ENCODE measurements at places on chromosomes 12 and 14. TPM values are rescaled to one million over a fixed set of nuclear protein-coding genes. Genes with fewer than 3 reads are reported as not detected.

GRCh38 chr14:51206462-51206861 lies 33.6 kb upstream of the TMX1 start:
- H3K4me1 ChIP-seq: no peaks in the 10 kb centered on the region
- H3K27ac ChIP-seq: no peak overlapping the region
- no peak overlapping the region for H3K4me3 ChIP-seq

DNA sequence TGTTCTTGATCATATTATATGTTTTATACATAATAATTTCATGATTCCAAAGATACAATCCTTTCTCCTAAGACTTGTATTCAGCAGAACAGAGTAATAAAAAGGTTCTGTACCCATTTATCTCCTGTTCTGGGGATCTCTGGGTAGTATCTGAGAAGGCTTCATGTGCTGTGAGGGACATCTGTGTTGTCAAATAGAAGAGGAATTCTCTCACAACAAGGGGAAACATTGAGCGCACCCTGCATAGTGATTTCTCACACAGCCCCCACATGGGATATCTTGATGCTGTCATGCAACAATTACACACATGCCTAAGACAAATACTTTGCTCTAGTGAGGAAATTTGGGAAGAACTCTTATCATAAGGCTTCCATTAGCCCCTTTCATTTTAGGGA lies 101.8 kb upstream of the ATF1 start:
- no peak overlapping the region for H3K4me3 ChIP-seq
- H3K27ac ChIP-seq: no peak overlapping the region
- peaks cover 4% of the 10 kb centered on the region for H3K36me3 ChIP-seq
- no peaks in the 10 kb centered on the region for H3K4me1 ChIP-seq
- no peaks in the 10 kb centered on the region for H3K27me3 ChIP-seq

TNFAIP2 gene
- total RNA-seq: 51.8 TPM

YBX3 gene
- 75.6 TPM for total RNA-seq

KTN1 gene
- 119 TPM for total RNA-seq

MED6 gene
- total RNA-seq: 20.5 TPM

GRCh38 chr12:123267991-123268843 lies 3.4 kb downstream of the CDK2AP1 start:
- no peaks in the 10 kb centered on the region for H3K27me3 ChIP-seq
- H3K27ac ChIP-seq: no peak overlapping the region
- H3K4me1 ChIP-seq: peaks cover 11% of the 10 kb centered on the region
- 0 out of 2 replicates have a peak, but pooled peaks cover 6% of the 10 kb centered on the region for H3K36me3 ChIP-seq
- no peak overlapping the region for H3K4me3 ChIP-seq

GRCh38 chr12:3228552-3228951 lies 151.4 kb downstream of the TSPAN9 start:
- H3K36me3 ChIP-seq: no peaks in the 10 kb centered on the region
- H3K27me3 ChIP-seq: no peaks in the 10 kb centered on the region
- H3K27ac ChIP-seq: no peak overlapping the region
- no peaks in the 10 kb centered on the region for H3K4me1 ChIP-seq

DACT1 gene
- total RNA-seq: 26.9 TPM

- peaks cover 14% of the 10 kb centered on the region for H3K4me1 ChIP-seq
- H3K27ac ChIP-seq: no peak overlapping the region
- no peak overlapping the region for H3K4me3 ChIP-seq
- H3K36me3 ChIP-seq: no peaks in the 10 kb centered on the region
Observed at GRCh38 chr12:9793779-9794395, 33.2 kb upstream of the CD69 start.

DNA sequence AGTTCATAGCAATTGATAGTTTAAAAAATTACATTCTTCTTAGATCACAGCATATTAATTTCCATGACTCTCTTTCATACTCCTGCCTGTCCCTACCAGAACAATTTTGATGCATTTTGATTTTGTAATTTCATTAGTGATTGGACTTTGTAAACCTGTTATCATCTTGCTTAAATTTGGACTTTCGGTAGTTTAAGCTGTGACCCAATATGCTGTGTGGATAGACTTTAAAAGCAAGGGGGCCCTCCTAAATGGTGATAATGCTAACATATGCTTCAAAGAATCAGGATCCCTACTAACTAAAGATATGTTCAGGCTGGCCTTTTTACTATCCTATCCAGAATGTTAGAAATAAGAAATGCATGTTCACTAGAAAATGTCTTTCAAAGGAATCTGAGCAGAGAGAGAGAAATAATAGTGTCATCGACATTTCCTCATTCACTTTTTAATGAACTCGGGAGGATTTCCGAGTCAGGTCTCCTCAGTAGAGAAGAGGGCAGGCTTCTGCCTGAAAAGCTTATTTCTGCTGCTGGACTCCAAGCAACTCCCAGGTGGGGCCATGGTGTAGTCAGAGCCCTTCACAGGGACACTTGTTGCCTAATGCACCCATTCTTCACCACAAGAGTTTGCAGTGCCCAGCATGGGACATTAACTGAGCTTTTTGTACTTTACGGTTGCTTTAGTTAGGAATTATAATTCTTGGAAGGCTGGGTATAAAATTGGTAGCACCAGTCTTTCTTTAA lies 16.7 kb downstream of the SLC38A4 start:
- H3K27ac ChIP-seq: no peak overlapping the region
- H3K27me3 ChIP-seq: no peaks in the 10 kb centered on the region
- no peak overlapping the region for H3K4me3 ChIP-seq
- no peak for DNase-seq
- no peaks in the 10 kb centered on the region for H3K36me3 ChIP-seq
- no peaks in the 10 kb centered on the region for H3K4me1 ChIP-seq

GRCh38 chr14:36173161-36173560 lies 3.4 kb downstream of the PTCSC3 start:
- H3K27ac ChIP-seq: no peak overlapping the region
- no peaks in the 10 kb centered on the region for H3K27me3 ChIP-seq
- no peaks in the 10 kb centered on the region for H3K36me3 ChIP-seq
- H3K4me1 ChIP-seq: no peaks in the 10 kb centered on the region
